ENCODE measurements at places on chromosomes 4 and X. TPM values are rescaled to one million over a fixed set of nuclear protein-coding genes. Genes with fewer than 3 reads are reported as not detected.

GAGE12J gene
- not detected for total RNA-seq

PLRG1 gene
- total RNA-seq: 48.0 TPM

PDCL2 gene
- not detected for total RNA-seq

ADGRG2 gene
- under 0.01 TPM for total RNA-seq

GNRHR gene
- total RNA-seq: not detected

All from dermis lymphatic vessel endothelial cell (primary cell).